ENCODE measurements at places on chromosomes 4 and X.

GRCh38 chr4:173703021-173703420, 173.0 kb upstream of the HAND2 start:
- DNase-seq = no peak

DNA sequence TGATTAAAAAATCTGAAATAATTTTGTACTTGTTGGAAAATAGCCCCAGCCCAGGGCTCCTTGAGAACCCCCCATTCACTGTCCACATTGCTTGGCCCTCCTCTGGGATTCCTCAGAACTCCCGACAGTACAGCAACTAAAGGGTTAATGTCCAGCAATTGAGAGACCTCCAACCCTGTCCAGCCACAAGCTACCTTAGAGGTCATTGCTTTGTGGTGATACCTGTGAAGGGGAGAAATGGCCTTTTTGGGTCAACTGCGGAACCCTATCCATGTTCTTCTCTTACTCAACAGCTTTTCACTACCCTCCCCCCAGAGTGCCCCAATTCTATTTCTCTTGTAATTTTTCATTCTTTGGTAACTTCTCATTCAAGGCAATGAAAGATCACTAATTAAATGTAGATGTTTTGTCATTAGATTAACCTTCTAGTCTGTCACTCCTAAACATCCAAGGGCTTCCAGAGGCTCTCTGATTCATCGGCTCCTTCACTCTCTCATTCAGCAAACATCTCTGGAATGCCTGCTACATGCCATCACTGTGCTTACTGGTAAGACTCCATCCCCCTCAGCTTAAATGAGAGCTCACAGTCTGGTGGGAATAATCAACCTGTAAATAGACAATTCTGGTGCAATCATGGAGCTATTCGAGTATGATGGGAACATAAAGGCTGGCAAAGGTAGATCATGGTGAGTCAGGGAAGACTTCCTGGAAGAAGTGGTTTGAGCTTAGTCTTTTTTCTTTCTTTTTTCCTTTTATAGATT, 241.4 kb upstream of the PGRMC2 start:
- no peak for DNase-seq

- DNase-seq = no peak
These were observed 51.9 kb upstream of the XIAP start for GRCh38 chrX:123807835-123808416.

DNA sequence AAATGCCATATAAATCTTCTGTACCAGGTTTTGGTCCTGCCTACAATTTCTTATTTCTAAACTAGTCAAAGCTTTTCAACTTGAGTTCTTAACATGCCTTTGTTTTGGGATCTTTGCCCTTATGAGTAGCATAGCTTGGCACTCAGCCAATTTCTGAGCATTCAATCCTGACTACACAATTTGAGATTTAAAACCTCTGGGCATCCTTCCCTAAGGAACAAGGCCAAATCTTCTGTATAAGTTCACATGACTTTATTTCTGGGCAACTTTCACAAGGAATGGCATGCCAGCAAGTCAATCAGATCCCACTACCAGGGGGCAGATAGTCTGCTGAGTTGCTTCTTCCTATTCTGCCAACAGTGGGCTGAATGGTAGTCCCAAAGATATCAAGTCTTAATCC, 254.2 kb downstream of the ADAMTS3 start:
- no peak for DNase-seq

- DNase-seq = no peak
These were observed 32.2 kb downstream of the IL21 start for GRCh38 chr4:122588453-122589238.

GRCh38 chr4:38132843-38133662, 172.9 kb downstream of the PTTG2 start:
- DNase-seq = no peak

DNA sequence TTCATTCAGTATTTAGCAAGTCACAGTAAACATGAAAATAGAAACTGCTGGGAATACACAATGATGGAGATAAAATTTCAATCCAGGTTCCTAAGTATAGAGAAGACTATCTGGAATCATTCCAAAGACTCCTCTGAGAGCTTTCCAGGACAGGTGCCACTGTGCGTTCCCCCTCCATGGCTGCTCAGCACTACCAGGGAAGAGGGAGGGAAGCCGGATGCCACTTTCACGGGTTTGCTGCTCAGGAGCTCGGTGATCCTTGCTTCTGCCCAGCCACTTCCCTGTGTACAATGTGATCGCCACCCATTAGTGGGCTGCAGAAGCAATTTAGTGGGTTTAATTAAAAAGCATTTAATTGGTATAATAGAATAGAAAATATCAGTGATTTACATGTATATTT, 94.5 kb downstream of the FNIP2 start:
- DNase-seq = no peak

DNA sequence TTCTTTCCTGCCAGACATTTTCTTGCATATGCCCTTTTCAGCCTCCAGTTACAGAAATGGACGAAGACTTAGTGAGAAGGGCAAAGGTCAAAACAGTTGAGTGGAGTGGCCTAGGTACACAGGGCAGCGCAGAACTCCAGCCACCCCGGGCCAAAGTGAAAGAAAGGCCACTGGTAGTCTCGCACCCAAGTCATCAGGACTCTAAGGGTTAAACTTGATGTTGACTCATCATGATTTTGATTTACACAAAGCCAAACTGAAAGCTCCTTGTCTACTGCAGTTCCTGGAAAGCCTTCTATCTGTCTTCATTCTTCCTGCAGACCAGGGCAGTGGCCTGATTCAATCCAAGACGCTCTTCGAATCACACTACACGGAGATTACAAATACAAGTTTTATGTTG, 2.6 kb upstream of the IL13RA1 start:
- no peak for DNase-seq

DNA sequence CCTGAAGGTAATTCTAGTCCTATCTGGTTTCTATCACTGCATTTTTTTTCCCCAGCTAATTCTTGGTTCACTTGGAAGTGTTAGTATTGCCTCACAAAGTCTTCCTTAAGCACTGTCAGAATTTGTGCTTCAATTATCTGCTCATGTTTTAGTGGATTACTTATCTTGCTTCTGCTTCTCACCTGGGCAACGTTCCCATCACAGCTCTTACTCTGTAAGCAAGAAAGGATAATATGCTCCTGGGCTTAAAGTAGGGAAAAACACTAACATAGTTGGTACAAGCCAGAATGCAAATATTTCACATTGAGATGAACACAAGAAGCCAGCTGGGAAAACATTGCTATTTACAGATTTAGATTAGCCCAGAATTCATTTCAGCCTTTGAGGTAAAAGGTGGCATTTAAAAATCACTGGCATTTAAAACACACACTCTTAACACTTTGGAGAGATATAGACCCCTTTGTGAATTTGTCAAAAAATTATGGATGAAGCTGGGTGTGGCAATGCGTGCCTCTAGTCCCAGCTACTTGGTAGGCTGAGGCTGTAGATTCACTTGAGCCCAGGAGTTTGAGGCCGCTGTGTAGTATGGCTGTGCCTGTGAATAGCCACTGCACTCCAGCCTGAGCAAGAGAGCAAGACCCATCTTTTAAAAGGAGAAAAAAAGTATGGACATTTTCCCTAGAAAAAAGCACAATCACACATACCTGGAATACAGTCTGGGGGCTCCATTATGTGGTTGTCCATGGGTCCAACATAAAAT, 6.6 kb upstream of the PTPN13 start:
- no peak for DNase-seq

- DNase-seq = no peak
These were observed 59.4 kb upstream of the FBXW7 start for GRCh38 chr4:152594978-152595925.

GRCh38 chrX:20159797-20160385, 18.3 kb upstream of the EIF1AX start:
- DNase-seq = no peak

- no peak for DNase-seq
These were observed at the start of gene NOX1 for GRCh38 chrX:100874325-100874724. TSS of gene NOX1 (minus strand) at chrX:100874359. CDS start at chrX:100874139, 220 bp downstream.

- DNase-seq = no peak
These were observed 7.6 kb downstream of the CLCN5 start for GRCh38 chrX:49930039-49930438.

GRCh38 chrX:78622831-78623230, 36.3 kb downstream of the RTL3 start:
- no peak for DNase-seq

DNA sequence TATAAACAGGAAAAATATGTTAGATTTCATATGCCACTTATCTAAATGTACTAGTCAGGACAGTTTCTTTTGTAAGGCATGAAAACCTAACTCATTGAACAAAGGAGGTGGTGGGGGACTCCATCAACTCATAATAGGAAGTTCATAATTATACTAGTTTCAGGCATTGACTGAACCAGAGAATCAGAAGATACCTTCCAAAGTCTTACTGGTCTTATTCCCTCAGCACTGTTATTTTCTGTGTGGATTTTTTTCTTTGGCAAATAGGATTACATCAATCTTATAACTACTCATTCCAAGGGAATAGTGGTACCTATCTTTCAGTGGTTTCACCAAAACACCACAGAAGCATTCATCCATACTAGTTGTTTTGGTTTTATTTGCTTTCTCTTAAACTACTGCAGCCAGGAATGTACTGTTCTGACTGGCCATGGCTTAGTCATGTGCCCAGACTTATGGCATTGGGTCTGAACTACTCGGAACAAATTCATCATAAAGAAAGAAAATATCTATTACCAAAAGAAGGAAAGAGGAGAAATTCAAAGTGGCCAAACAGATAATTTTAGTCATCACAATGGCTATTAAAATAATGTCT, 273.9 kb downstream of the ARAP2 start:
- DNase-seq = no peak

DNA sequence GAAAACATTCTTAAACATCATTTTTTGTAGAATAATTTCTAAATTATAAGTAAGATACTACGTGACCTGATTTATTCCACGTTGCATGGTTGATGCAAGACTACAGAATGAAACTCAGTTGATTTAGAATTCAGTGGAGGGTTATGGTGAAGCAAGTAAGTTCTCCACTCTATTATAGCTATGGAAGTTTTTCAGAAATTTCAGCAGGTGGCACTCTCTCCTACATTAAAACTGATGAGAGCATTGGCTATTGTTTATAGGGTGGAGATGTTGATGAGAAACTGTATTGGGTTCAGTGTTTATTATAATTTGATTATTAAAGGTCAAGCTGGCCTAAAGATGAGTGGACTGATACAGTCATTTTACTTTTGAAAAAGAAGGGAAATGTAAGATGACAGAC, 88.0 kb downstream of the FNIP2 start:
- no peak for DNase-seq

- no peak for DNase-seq
These were observed 269.3 kb upstream of the AGTR2 start for GRCh38 chrX:115901241-115901640.

- peak; percentile 46 for DNase-seq
These were observed 26.6 kb downstream of the PLAC1 start for GRCh38 chrX:134631426-134632346.

DNA sequence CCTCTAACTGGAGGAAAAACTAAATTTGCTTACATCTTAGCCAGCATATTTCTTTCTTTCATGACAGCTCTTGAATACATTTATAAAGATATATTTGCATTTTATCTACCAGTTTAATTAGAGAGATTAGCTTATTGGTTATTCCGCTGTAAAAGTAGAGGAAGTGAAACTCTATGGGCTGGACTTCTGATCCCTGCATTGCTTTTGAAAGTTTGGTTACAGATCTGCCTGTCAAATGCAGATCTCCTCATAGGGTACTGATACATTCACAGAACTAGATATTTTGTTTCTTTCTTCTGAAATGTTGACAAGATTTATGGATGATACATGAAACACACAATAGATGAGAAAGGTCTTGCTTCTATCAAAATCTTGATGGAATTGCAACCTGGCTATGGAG, 581.4 kb upstream of the AADAT start:
- no peak for DNase-seq

DNA sequence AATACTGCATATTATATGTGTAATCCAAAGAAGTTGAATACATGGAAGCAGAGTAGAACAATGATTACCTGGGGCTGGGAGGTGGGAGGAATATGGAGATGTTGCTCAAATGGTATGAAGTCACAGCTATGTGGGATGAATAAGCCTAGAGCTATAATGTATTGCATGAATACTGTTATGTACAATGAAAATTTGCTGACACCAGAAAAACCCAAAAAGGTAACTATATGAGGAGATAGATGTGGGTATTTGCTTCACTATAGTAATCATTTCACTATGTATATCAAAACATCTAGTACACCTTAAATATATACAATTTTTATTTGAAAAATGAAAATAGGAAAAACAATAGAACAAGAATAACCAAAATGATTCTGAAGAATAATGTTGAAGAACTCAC, 11.2 kb downstream of the PAGE3 start:
- no peak for DNase-seq

GRCh38 chr4:78551420-78552351, at the start of gene ANXA3:
TSS of gene ANXA3 (plus strand) at chr4:78551770. CDS start at chr4:78554474, 2,704 bp downstream.
- DNase-seq = no peak

Measured in ovary (tissue), 10 donors.